ENCODE measurements at places on chromosomes 5 and 9.

GRCh38 chr5:68277431-68277830 is 61.9 kb downstream of the PIK3R1 start:
- H3K4me1 ChIP-seq, result peaks cover 17% of the 10 kb centered on the region
- H3K27me3 ChIP-seq, result no peaks in the 10 kb centered on the region
- no peak overlapping the region for H3K4me3 ChIP-seq
- DNase-seq, result no peak

DNA sequence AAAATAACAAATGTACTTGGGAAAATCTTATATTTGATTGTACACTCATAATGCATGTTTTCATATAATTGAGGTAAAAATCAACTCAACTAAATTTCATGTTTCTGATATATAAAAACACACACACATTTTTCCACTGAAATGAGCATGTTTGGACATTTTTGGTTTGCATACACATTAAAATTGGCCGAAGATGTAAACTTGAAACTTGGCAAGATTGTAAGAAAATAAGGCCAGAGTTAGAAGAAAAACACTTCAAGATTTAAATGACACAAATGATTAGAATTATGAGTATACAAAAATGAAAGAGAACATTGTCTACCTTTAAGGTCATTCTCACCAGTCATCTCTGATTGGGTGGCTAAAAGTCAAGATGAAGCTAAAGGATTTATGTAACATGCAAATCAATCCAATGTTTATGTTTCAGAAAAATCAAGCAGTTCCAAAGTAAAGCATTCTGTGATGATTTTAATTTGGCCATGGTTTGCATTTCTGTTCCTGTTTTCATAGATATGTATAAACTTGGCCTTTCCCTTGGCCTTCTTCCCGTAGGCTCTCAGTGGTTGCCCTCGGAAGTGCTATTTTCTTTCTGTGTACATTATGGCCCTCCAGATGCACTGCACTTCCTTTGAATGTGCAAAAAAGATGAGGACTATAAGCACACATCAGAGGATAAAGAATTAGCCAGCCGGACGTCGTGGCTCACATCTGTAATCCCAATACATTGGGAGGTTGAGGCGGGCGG is 1105.4 kb upstream of the DMAC1 start:
- DNase-seq, result no peak
- H3K4me1 ChIP-seq, result no peaks in the 10 kb centered on the region
- no peaks in the 10 kb centered on the region for H3K27me3 ChIP-seq
- no peak overlapping the region for H3K4me3 ChIP-seq
- no peaks in the 10 kb centered on the region for H3K36me3 ChIP-seq

- no peak overlapping the region for H3K4me3 ChIP-seq
- H3K4me1 ChIP-seq, result no peaks in the 10 kb centered on the region
- H3K27ac ChIP-seq, result no peak overlapping the region
- no peaks in the 10 kb centered on the region for H3K27me3 ChIP-seq
- no peaks in the 10 kb centered on the region for H3K36me3 ChIP-seq
Observed at GRCh38 chr5:8906303-8906967, 639.4 kb downstream of the SEMA5A start.

DNA sequence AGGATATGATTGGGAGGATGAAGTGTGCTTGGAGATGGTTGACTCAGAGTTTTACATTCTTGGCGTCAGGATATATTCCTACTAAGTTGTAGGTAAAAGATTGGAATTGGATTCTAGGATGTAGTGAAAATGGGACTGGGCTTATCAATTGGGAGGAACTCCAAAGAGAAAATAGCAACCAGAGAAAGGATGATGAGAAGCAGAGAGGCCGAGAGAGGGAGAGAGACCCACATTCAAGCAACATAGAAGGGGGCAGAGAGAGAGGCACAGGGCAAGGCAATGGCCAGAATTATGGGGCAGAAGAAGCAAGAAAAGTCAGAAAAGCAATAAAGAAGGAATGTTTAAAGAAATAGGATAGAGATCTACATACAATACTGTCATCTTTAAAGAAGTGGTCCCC is 217.9 kb upstream of the ACTBL2 start:
- no peak overlapping the region for H3K4me3 ChIP-seq
- DNase-seq, result no peak
- H3K36me3 ChIP-seq, result no peaks in the 10 kb centered on the region
- H3K4me1 ChIP-seq, result no peaks in the 10 kb centered on the region
- H3K27me3 ChIP-seq, result peaks cover 3% of the 10 kb centered on the region

DNA sequence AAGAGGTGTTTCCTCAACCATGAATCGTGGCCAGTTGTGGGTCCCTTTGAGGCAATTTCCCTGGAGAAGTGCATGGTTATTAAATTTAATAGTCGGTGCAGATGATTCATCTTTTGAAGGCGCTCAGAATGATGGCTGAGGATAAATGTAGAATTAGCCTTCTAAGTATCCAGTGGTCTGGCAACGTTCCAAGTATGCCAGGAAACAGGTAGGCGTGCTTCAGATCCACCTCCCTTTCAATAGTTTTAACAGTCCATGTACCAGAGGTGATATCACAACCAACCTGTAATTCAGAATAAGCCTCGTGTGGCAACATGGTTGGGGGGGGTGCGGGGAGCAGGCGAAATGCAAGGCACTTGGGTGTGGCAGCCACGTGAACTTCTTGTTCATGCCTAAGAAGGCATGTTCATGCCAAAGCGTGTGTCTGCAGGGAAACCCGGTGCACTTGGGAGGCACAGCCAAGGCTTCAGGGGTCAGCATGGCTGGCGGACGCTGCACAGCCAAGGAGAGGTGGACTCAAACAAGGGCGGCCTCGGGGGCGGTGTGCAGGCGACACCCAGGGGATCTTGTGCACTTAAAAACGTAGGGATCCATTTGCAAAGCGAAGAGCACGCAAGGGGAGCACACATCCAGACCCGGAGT is 5.2 kb upstream of the NKD2 start:
- H3K4me3 ChIP-seq, result no peak overlapping the region
- H3K4me1 ChIP-seq, result peaks cover 24% of the 10 kb centered on the region
- H3K27me3 ChIP-seq, result no peaks in the 10 kb centered on the region
- no peak overlapping the region for H3K27ac ChIP-seq
- no peak for DNase-seq

DNA sequence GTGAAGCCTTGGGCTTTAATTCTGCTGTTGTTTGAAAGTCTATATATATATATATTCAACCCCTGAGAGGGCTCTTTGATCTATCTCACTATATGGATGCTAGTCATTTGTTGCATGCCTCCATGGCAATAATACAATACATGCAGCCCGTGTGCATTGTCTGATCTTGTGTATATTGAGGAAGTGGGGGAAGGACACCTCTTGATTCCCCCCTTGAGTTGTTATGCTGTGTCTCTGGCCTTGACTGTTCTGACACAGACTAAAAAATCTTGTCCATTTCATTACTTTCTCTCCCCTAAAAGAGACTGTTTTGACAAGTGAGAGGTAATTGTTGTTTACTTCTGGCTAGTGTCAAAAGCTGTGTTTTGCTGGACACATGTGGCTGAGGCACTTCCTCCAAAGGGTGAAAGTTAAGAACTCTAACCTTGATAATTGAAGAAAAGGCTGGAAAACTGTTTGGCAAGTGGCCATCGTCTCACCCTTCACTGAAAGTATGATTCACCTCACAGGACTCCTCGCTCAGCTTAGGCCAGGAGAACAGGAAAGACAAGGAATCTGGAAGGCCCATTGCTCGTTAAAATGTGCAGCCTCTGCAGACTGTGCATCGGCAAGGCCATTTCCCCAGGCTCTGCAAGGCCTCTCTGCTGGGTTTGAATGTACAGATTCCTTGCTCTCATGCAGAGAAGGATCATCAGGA is 304.0 kb downstream of the PRELID2 start:
- H3K27ac ChIP-seq, result no peak overlapping the region
- H3K4me3 ChIP-seq, result no peak overlapping the region
- no peaks in the 10 kb centered on the region for H3K36me3 ChIP-seq
- no peaks in the 10 kb centered on the region for H3K27me3 ChIP-seq
- H3K4me1 ChIP-seq, result peaks cover under 1% of the 10 kb centered on the region

- H3K27me3 ChIP-seq, result no peaks in the 10 kb centered on the region
- no peaks in the 10 kb centered on the region for H3K36me3 ChIP-seq
- H3K4me3 ChIP-seq, result no peak overlapping the region
- DNase-seq, result no peak
- H3K27ac ChIP-seq, result no peak overlapping the region
- peaks cover 24% of the 10 kb centered on the region for H3K4me1 ChIP-seq
Observed at GRCh38 chr9:4982721-4983482, 2.2 kb upstream of the JAK2 start.

GRCh38 chr5:75450069-75450468 is 61.4 kb downstream of the CERT1 start:
- H3K4me1 ChIP-seq, result no peaks in the 10 kb centered on the region
- no peaks in the 10 kb centered on the region for H3K27me3 ChIP-seq
- no peak for DNase-seq

DNA sequence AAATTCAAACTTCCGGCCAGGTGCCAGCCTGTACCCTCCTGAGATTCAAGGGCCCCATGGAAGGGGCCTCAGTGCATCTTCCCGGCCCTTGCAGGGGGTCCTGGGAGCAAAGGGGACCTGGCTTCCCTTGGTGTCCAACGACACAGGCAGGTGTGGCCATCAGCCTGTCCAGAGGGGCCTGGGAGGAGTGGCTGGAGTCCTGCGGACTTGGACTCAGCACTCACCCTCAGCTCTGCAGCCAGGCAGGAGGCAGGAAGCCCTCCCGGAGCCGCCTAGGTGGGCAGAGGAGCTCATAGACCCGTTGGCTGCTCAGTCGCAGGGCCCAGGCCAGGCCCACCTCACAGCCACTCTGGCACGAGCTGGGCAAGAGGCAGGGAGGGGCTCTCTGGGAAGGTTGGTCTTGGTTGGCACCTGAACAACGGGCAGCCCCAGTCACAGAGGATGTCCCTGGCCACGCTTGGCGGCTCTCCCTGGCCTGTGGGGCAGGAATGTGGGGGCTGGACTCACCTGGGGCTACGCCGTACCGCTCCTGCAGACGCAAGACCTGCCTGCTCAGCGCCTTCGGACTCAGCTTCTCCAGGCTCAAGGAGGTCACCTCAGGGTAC is 53.8 kb upstream of the NRARP start:
- no peaks in the 10 kb centered on the region for H3K4me1 ChIP-seq
- H3K27me3 ChIP-seq, result no peaks in the 10 kb centered on the region
- DNase-seq, result no peak
- no peak overlapping the region for H3K4me3 ChIP-seq
- no peaks in the 10 kb centered on the region for H3K36me3 ChIP-seq
- no peak overlapping the region for H3K27ac ChIP-seq

DNA sequence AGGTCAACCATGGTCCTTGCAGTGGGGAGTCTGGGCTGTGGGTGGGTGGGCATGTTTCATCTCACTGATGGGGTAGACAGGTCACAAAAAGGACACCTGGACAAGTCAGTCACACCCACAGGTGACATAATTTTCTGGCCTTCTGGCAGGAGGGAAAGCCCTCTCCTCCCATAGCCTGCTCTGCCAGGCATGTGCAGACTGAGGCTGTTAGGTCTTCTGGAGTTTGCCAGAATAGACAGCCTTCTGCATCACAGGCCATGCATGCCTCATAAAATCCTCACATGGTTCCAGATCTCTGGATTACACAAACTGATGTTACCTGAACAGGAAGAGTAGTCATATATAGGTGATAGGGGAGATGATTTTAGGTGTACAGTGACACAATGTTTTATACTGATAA is 49.1 kb downstream of the ARHGAP26 start:
- H3K36me3 ChIP-seq, result no peaks in the 10 kb centered on the region
- peaks cover 42% of the 10 kb centered on the region for H3K4me1 ChIP-seq
- no peak overlapping the region for H3K4me3 ChIP-seq
- no peak for DNase-seq

DNA sequence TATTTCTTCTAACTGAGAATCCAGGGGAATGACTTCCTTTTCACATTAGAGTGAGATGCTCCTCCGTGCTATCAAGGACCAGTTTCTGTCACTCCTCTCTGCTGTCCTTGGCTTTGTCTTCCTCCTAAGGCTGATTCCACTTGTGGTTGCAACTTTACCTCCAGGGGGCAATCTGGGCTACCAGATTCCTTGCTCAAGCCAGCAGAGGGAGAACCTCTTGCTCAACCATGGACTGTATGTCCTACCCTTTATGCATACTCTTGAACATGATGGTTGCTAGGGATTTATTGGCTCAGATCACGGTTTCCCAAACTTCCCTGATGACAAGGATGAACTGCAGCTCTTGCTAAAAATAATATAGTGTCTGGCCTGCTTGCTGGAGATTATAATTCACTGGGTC is 24.0 kb downstream of the NNT start:
- no peaks in the 10 kb centered on the region for H3K4me1 ChIP-seq
- H3K27ac ChIP-seq, result no peak overlapping the region
- H3K36me3 ChIP-seq, result no peaks in the 10 kb centered on the region

- no peak overlapping the region for H3K4me3 ChIP-seq
- no peaks in the 10 kb centered on the region for H3K4me1 ChIP-seq
- DNase-seq, result no peak
- H3K27ac ChIP-seq, result no peak overlapping the region
- H3K36me3 ChIP-seq, result no peaks in the 10 kb centered on the region
Observed at GRCh38 chr9:96056226-96056625, 180.7 kb downstream of the ERCC6L2 start.

DNA sequence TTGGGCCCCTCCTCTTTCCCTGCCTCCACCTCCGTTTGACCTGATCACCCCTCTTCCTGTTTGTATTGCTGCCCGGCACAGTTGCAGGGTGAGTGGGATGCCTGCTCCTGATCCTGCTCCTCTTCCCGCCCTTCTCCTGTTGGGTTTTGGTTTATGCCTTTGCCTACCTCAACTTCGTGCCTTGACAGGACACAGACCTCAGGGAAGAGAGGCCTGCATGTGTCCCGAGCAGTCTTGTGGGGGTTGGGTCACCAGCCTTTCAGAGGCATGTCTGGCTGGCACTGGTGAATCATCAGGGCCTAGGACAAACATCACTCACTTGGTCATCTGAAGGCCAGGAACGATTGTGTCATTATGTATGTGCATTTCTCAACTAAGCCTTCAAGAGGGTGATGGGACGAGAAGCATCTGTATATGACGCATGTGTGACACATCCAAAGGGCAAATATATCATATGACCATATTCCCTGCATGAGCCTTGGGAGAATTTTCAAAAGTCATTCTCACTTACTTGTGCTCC is 56.9 kb downstream of the NPR3 start:
- H3K4me3 ChIP-seq, result no peak overlapping the region
- H3K27me3 ChIP-seq, result no peaks in the 10 kb centered on the region
- no peaks in the 10 kb centered on the region for H3K4me1 ChIP-seq
- DNase-seq, result no peak
- H3K36me3 ChIP-seq, result no peaks in the 10 kb centered on the region

DNA sequence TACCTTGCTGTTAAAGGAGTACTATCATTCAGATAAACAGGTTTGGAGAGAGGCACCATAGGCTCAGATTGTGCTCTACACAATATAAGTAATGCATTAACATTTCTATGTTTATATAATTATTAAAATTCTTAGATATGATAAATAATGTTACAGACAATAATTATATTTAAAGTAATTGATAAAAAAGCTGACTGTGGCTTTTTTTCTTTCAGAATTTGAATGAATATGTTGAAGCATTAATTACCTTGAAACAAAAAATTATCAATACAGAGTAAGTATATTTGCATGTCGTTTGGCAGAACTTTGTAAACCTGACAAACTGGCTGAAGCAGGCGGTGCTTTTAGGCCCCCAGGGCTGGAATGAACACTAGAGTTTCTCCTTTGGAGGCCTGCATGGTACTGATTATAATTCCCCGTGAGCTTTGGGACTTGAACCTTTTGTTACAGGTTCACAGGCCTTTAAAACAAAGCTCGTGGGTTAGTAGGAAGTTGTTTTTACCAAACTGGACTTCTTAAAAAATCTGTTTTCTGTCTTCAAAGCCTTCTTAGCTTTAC is 13.8 kb downstream of the ICE1 start:
- H3K4me1 ChIP-seq, result peaks cover 5% of the 10 kb centered on the region
- no peak for DNase-seq
- H3K4me3 ChIP-seq, result no peak overlapping the region
- no peak overlapping the region for H3K27ac ChIP-seq
- H3K27me3 ChIP-seq, result no peaks in the 10 kb centered on the region

GRCh38 chr5:106374956-106375355 is 1295.8 kb downstream of the EFNA5 start:
- no peak overlapping the region for H3K4me3 ChIP-seq
- no peaks in the 10 kb centered on the region for H3K36me3 ChIP-seq
- H3K27ac ChIP-seq, result no peak overlapping the region
- no peaks in the 10 kb centered on the region for H3K4me1 ChIP-seq
- no peaks in the 10 kb centered on the region for H3K27me3 ChIP-seq

All from A673 (cell line).